ENCODE measurements at places on chromosomes 6 and 20.
A peak's percentile ranks its signal among the peaks of the same experiment; 100 is the strongest.

- DNase-seq: no peak
These were observed 336.3 kb downstream of the CD83 start for GRCh38 chr6:14453712-14454472.

- DNase-seq: no peak
These were observed 578.3 kb downstream of the HACE1 start for GRCh38 chr6:104281370-104281769.

DNA sequence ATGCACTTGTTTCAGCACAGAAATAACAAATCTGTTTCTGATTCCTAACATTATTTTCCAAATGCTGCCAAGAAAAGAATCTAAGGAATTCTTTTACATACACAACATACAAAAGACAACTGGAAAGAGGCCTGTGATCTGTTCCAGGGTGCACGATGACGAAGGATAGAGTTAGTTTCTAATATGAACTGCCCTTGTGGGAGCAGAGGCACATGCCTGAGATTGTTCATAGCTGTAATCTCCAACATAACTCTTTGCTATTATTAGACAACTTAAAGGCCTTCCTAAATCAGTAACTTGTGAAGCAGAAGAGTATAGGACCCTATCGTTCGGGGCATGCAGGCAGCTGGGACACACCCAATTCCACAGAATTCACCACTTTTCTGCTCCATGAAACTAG, 41.2 kb upstream of the NHSL1 start:
- DNase-seq: no peak

DNA sequence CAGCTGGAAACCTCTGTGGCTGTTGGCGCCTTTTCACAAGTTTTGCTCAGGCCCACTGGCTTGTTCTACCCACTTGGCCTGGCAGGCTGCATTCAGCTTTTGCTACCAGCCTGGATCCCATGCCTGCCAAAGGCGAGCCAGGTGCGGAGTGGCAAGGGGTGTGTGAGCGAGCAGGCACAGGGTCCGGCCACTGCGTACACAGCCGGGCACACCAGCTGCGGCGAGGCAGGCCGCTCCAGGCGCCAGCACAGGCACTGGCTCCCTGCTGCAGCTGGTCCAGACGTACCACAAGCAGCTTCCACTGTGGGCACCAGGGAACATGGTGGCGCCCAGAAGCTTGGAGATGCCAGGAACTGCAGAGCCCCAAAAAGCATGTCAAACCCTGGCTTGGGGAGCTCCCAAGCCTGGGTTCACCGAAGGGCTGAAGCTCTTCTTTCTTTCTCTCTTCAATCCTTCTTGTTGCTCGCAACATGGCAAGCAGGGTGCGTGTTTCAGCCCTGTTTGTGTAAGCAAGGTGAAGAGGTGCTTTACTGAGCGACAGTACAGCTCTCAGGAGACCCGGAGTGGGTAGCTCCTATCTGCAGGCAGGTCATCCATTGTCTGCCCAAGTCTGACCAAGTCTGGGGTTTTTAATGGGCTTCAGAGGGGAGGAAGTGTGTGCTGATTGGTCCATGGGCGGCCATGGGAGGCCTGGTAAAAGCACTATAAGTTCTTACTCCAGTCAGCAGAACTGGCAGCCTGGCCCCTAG, 32.6 kb upstream of the GRM4 start:
- no peak for DNase-seq

DNA sequence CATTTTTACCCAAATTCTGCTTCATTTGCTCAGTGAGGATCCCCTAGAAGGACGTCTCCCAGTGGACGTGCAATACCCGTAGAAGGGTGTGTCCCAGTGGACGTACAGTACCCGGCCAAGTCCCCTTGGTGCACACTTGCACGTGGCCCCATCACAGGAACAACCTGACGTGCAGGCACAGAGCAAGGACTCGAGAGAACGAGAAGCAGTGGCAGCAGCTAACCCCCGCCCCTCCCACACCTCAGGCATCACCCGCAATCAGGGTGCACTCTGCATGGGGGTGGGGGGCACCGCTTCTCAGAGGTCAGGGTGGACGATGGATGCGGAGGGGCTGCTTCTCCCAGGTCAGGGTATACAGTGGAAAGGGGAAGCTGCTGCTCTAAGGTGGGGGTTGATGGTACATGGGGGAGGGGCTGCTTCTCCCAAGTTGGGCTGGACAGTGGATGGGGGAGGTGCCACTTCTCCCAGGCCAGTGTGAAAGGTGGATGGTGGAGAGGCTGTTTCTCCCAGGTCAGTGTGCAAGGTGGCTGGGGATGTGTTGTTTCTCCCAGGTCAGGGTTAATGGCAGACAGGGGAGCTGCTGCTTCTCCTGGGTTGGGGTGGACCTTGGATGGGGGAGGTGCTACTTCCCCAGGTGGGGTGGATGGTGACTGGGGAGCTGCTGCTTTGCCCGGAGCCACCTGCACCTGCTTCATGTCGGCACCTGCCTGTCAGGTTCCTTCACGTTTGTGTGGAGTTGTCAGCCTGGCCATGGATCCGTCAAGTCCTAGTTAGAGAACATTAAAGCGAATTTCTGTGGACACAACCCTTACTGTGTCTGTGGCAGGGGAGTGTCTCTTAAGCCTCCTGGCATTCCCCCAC, 1.0 kb upstream of the THBS2 start:
- no peak for DNase-seq

DNA sequence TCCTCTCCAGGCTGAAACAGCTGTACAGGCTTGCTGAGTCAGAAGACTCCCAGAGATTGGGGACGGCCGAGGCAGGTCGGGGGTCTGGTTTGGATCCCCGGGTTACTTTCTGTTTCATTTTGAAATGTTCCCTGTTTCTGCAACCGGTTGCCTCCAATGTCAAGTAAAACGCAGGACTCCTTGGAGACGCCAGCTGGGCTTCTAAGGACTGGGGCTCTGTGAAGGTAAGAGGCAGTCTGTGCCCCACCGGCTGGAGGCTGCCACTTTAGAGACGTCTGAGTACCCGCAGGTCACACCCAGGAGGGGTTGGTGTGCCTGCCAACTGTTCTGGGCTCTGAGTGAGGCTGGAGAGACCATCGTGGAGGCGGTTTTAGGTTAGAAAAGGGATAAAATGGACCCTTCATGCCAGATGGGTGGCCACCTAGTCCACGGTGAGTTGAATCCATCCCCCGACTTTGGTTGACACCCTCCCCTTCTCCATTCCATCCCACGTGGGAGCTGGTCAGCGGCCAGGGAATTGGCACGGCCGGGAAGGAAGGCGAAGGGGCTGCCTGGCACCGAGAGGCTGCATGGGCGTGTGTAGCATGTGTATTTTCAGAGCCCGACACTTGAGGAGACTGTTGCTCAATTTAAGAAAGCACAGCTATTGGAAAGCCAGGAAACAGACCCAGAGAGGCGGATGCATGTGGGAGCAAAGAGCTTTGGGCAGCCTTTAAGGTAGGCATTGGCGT, 240.9 kb downstream of the PHACTR1 start:
- peak; percentile 28 for DNase-seq

DNA sequence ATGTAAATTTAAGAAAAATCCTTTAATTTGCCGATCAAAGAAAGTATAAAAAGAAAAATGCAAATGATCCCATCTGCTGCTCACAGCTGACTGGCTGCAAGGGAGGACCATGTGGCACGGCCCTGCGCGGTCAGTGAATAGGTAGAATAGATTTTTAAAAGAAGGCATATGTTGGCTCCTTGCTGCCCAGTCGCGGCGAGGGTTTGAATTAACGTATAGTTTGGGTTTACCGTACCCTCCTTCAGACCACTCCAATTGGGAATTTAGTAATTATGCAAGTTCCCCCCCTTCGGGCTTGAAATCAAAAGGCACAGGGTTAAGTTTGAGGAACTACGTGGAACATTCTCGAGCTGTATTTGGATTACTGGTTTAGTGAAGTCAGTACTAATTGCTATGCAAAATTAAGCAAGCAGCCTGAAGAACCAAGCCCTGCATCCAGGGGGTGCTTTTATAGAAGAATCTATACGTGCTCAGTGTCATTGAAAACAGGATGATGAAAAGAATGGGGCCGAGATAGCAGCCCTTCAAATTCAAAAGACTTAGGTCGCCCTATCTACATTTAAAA, 1.1 kb upstream of the BEND3 start:
- DNase-seq: no peak

DNA sequence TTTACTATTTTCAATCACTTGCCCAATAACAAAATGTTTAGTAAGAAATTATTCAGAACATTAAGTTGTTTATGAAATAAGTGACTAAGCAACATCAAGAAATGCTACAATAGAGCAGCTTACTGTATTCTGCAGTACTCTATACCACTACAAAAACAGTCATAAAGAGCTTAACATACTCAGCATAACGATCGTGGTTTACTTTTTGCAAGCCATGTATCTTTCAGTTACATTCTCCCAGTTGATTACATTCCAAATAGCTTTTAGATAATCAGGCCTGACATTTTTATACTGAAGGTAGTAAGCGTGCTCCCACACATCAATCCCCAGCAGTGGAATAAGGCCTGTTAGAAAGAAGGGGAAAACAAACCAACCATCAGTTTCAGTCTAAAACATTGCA, 10.7 kb downstream of the SOD2 start:
- no peak for DNase-seq

GRCh38 chr6:85465762-85466161, 15.9 kb downstream of the NT5E start:
- no peak for DNase-seq

DNA sequence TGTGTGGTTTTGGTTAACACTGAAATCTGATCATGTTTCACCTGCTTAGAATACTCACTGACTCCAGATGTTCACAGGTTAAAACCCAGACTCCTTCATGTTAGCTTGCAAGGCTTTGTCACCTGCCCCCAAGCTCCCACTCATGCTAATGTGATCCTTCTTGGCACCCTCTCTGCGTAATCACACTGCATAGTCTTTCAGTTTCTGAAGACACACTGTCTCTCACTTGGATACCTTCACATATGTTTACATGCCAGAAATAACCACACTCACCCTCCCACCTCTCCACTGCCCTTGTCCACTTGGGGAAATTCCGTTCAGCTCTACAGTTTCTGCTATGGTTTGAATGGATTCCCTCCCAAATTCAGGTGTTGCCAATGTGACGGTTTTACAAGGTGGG, 234.7 kb upstream of the SASH1 start:
- DNase-seq: no peak

DNA sequence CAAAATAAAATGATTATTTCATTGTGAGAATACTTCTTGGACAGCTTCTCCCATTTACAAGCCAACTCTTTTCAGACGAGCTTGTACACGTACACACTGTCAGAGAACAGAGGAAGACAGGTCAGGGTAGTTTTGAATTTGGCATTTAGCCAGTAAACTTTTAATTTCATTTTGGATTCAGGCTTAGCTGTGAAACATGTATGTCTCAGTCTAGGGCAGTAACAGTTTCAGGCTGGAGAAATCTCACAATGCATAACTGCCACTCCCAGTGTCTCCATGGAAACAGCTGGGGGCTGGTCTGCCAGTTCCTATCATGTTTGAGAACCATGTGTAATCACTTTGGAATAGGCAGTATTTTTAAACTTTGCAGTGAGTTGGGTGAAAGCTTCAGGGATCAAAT, 22.0 kb upstream of the QKI start:
- no peak for DNase-seq

DNA sequence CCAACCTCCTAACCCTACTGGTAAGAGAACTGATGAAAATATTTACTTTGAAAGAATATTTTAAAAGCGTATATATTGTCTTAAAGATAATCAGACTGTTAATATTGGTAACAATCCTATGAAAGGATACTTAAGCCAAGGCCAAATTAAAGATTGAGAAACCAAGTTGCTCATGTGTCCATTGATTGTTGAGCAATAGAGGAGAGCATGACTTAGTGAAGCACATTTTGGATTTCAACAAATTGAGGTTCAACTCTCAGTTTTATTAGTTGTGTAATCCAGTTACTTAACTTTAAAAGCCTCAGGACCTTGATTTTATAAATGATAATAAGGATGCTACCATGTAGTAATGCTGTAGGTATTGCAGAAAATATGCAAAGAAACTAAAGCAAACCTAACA, 56.8 kb downstream of the PRL start:
- no peak for DNase-seq

DNA sequence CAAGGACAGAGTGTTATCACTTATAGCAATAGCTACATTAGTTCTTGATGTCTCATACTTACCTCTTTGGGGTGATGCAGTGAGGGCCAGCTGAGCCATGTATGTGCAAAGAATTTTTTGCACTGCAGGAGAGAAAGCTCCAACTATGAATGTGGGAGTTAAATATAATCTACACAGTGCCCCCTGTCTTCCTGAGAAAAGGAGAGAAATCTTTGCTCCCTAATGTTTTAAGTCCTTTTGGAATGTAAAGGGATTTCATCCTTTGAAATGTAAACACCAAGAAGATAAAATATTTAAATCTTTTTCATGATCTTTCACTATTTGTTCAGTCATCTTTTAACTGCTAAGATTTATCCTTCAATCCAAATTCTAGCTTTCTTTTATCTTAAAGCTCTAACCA, 822.1 kb downstream of the TENT5A start:
- DNase-seq: no peak

DNA sequence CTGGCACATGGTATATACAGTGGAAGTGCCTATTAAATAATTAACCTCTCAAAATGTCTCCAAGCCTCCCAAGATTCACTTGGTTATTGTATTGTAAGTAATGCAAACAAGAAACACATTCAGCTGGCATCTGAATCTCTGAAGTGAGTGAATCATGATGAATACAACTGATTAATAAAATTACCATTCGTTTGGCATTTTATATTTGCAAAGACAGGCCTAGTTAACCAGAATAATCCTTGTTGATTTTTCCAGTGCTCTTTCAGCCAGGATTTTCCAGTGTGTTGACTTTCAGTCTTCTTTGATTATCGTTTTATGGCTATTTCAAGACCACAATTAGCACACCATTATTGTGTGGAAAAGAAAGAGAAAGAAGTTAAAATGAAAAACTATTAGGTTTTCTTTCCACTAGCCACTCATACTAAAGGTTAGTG, 20.3 kb downstream of the SLC22A2 start:
- no peak for DNase-seq

GRCh38 chr20:59678951-59679350, 74.6 kb downstream of the PHACTR3 start:
- no peak for DNase-seq

- DNase-seq: no peak
These were observed 128.5 kb upstream of the CDYL start for GRCh38 chr6:4647414-4648365.

GRCh38 chr6:43743682-43744381, 26.2 kb upstream of the VEGFA start:
- DNase-seq: no peak

- DNase-seq: no peak
These were observed 120.3 kb downstream of the IMPG1 start for GRCh38 chr6:75952128-75952527.

GRCh38 chr6:84273048-84273809, 45.8 kb upstream of the CEP162 start:
- DNase-seq: no peak

DNA sequence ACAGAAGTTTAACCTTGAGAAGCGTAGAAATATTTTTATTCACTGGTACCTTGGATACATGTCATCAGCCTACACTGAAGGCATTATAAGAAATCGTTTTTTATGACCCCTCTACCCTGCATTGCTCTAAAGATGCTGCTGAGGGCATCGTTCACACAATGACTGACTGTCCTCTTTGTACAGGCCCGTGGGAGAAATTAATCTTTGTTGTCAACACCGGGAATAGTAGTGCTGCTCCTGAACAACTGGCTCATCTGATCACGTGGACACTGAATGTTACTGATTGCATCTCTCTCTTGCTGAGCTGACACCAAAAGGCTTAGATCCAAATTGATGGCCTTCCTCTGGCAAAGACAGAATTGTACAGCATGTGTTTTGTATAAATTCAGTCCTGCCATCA, 157.1 kb upstream of the SMLR1 start:
- no peak for DNase-seq

GRCh38 chr6:108838101-108838717, 10.0 kb upstream of the ARMC2 start:
- DNase-seq: no peak

All from GOT3 (cell line).